ENCODE measurements at places on chromosomes 11 and 22.

DNA sequence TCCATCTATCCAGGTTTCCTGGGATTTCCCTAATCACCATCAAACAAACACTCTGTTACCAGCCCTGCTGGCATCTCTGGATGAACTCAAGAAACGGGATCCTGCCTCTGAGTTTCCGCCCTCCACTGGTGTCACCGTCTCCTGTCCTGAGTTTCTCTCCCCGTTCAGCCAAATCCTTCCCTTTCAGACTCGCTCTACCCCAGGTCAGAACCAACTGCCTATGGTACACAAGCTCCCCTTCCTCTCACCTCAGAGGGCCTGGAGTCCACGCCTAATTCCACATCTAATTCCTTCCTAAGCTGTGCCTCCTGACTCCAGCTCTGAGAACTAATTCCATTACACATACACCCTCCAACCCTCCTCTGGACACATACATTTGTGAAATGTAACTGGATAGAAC lies 96.1 kb downstream of the SHANK2 start:
- DNase-seq = no peak

GRCh38 chr22:46617207-46617985 lies 2.8 kb upstream of the GRAMD4 start:
- DNase-seq = no peak

GRCh38 chr11:20973940-20974559 lies 304.7 kb downstream of the NELL1 start:
- no peak for DNase-seq

GRCh38 chr11:17734418-17734911 lies at the start of gene KCNC1:
Gene KCNC1, plus strand, starts transcription at chr11:17734781. Its CDS starts 1,222 bp downstream, at chr11:17736003.
- peak; percentile 31 for DNase-seq

GRCh38 chr11:115924744-115925567 lies 420.7 kb upstream of the CADM1 start:
- DNase-seq = no peak

GRCh38 chr11:118929501-118930093 lies 3.9 kb upstream of the BCL9L start:
- DNase-seq = no peak

DNA sequence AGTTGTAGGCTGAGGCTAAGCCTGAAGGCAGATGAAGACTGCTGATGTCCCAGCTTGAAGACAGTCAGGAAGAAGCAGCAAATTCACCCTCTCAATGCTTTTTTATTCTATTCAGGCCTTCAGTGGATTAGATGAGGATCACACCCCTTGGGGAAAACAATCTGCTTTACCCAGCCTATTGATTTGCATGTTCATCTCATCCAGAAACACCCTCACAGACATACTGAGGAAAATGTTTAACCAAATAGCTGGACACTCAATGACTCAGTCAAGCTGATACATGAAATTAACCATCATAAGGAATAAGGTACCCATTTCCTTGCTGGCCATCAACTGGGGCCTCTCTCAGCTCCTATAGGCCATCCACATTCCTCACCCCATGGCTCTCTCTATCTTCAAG lies 549.9 kb upstream of the CCDC90B start:
- DNase-seq = no peak

DNA sequence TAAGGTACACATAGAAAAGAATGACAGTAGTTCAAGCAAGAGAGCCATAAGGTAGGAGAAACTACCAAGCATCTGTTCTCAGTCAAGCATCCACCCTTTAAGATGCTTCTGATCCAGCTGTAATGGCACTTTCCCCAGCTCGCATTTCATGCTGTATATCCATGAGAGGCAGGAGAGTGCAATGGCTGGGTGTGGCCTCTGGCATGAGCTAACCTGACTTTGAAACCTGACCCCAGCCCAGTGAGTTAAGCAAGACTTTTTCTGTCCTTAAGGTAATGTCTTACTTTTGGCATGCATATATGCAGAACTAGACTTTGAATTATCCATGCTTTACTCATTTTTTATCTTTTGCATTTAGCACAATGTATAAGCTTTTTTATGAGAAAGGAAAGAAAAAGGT lies 79.8 kb upstream of the CNTN5 start:
- no peak for DNase-seq

DNA sequence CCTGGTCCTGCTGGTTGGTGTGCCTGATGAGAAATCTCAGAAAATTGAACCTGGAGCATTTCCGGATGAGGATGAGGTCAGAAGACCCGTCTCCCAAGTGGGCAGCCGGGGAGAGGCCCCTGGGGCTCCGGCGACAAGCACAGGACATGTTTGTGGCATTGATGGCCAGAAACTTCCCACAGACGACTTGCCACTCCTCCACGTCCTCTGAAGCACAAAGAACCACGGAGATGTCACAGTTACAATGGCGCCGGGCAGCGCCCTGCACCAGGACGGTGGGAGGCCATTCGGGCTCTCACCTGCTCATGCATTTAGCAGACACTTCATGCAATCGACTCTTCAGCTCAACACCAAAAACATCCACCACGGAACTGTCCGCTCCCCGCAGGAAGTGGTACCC lies 46.5 kb downstream of the CERK start:
- DNase-seq = no peak

DNA sequence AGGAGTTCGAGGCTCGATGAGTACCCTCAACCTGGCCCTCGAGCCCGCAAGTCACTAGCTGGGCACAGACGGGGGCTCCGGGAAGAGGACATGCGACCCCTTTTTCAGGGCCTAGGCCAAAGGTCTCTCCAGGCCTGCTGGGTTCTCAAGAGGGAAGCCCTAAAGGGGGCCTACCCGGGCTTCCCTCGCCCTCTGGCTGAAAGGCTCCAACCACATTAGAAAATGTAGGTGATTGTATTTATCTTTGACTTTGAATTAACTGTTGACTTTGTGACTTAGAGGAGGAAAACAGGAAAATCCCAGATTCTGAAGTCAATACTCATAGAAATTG lies 7.3 kb upstream of the PAX6 start:
- no peak for DNase-seq

- DNase-seq = no peak
Measured at GRCh38 chr22:30041881-30042280, 38.4 kb upstream of the HORMAD2 start.

DNA sequence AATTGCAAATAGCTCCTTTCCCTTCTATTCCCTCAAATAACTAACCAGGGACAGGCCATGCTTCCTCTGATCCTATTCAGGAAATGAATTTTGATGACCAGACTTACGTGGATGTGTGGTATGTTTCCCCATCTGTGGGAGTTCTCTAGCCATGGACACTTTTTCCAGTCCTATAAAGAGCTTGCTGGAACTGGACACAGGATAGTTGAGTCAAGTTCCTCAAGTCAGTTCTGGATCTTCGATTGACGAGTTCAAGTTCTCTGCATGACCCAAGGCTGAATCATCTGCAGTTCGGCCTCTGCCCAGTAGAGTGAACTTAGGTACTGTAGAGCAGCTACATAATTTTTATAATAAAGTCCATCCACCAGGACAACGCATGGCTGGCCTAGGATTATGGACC lies 52.7 kb upstream of the CCND1 start:
- no peak for DNase-seq

DNA sequence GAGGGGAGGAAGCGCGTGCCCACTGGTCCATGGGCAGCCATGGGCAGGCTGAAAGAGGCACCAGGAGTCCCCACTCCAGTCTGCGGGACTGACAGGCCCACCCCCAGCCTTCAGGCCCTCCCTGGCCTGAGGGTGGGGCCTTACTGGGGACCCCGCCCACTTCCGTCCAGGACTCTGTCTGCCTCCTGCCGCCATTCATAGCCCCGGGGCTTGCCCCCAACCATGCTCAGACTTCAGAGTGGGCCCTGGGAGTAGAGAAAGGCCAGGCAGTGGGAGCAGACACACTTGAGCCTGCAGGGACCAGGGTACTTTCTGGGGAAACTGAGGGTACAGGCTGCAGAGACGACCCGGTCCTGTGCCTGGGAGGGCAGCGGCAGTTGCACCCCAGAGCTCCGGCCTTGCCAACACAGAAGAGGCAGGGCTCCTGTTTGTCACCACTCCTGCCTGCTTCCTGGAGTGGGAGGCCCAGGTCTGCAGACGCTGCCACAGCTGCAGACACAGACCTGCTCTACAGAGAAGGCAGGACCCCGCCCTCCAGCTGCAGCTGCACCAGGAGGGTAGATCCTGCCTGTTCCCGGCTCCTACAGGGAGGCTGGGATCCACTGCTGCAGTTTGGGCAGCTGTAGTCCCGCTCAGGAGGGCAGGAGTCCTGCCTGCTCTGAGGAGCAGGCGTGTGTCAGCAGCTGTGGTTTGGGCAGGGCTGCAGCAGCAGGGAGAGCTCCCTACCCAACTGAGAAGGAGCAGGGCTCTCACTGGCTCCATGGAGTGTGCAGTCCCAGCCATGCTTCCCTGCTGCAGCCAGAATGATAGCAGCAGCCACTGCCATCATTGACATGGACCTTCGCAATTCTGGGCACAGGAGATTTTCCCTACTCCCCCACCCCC lies 387.9 kb upstream of the ANO3 start:
- DNase-seq = no peak

- DNase-seq = no peak
Measured at GRCh38 chr11:18408558-18409291, 3.4 kb upstream of the LDHC start.

GRCh38 chr11:18791207-18791968 lies at the start of gene PTPN5:
Gene PTPN5, minus strand, starts transcription at chr11:18791798. Its CDS starts 19,840 bp downstream, at chr11:18771958.
- DNase-seq = peak; percentile 10

DNA sequence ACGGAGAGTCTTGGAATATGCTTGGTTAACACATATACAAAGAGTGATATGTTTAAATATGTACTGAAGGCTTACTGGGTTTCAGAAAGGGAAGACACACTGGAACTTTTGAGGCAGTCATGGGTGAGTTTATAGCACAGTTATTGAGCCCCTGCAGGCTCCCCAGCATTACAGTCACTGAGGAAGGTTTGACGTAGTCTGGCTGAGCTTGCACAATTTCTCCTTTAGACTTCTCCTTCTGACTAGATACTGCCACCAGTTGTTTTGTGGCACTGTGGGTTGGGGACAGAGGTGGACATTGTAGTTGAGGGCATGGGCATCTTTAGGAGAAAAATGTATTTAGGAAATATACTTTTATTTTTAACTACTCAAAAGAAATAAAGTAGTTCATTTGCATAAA lies 285.4 kb downstream of the C11orf87 start:
- no peak for DNase-seq

- no peak for DNase-seq
Measured at GRCh38 chr11:9600644-9601036, 27.2 kb downstream of the WEE1 start.

DNA sequence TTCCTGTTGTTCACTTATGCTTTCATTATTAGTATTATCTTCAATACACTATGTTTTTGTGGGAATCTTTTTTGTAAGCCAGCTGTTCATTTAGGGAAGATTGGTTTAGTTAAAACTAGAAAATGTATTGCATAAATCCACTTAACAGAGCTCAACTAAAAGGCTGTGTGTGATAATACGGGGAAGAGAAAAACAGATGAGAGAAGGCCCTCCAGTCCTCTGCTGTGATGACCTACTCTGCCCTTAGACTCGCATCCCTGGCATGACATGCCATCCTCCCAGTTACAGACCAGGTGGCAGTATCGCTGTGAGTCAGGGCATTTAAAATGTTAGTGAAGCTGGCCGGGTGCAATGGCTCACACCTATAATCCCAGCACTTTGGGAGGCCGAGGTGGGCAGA lies 173.4 kb upstream of the TTC12 start:
- DNase-seq = no peak

GRCh38 chr11:28169816-28170215 lies 61.6 kb downstream of the METTL15 start:
- no peak for DNase-seq

DNA sequence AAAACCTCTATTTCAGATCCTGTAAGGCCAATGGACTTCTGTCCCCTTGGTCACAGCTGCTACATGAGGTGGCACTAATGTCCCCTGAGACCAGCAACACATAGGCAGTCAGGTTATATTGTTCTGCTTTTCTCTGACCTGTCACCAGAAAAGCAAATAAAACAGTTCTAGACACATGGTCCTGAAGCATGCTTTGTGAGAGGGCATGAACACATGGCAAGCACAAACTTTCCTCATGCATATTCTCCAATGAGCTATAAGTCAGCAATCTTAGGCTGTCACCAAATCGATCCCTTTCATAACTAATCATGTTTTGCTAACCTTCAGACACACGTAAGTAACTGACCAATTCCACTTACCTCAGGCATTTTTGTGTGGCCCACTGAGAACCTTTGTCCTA lies 225.4 kb upstream of the ZC3H12C start:
- DNase-seq = no peak

- no peak for DNase-seq
Measured at GRCh38 chr22:47275605-47276449, 513.4 kb downstream of the TBC1D22A start.

- peak; percentile 37 for DNase-seq
Measured at GRCh38 chr11:73141031-73141308, 1.1 kb downstream of the FCHSD2 start.

DNA sequence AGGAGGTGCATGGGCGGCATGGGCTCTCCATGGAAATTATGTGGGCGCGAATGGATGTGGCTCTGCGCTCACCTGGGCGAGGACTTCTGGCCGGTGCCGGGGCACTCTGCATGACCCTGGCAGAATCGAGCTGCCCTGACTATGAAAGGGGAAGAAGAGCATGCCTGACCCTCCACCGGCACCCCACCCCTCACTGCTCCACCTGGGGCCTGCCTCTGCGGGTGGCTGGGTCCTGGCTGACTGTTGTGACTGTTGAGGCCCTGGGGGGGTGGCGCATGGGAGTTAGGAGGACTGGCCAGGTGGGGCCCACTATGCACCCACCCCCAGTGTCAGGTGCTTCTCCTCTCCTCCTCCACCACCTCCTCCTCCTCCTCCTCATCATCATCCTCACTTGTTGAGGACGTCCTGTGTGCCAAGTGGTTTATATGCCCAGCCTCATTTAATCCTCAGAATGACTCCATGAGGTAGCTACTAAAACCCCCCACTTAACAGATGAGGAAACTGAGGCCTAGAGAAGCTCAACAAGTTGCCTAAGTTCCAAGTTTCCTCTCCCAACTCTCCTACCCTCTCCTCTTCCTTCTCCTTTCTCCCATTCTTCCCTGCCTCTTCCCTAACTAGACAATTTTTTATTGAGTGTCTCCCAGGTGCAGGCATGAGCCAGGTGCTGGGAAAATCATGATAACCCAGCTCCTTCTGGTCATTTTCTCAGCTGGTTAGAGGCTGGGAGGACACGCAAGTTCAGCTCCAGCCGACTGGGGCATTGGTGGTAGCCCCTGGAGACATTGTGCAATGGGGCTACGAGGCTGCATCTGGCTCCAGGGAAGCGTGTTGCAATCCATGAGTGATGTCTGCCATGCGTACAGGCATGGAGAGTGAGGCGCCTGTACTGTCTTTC lies 2.3 kb downstream of the MYEOV start:
- DNase-seq = no peak

DNA sequence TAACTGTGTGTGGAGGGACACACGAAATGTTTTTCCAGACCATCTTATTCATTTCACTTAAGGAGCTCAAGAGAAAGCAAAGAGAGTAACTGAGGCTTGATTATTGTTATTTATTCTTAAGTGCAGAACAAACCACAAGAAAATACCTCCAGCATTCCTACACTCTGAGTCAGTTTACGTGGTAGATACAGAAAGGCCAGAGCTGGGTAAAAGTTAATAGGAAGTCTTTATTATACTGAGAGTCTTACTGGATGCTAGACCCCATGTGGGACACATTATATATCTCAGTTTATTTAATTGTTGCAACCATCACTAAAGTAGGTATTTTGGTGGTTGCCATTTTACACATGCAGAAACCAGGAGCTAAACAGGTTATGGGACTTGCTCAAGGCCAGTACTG lies 261.4 kb upstream of the POU2AF2 start:
- DNase-seq = no peak

All from NCI-H748 treated with DMSO at 0.1 percent for 48 hours (cell line).